ENCODE measurements at places on chromosomes 7 and 10. TPM values are rescaled to one million over a fixed set of nuclear protein-coding genes. Genes with fewer than 3 reads are reported as not detected.

Gene INA
- total RNA-seq, result 0.31 TPM

Gene CNTNAP2
- 45.3 TPM for total RNA-seq

Gene PTN
- total RNA-seq, result 43.1 TPM

Gene ATG9B
- total RNA-seq, result 2.8 TPM

Gene IRF5
- total RNA-seq, result 34.1 TPM

Gene MOGAT3
- not detected for total RNA-seq

Gene SSC4D
- total RNA-seq, result 2.1 TPM

Gene HOXA7
- total RNA-seq, result 1.1 TPM

DNA sequence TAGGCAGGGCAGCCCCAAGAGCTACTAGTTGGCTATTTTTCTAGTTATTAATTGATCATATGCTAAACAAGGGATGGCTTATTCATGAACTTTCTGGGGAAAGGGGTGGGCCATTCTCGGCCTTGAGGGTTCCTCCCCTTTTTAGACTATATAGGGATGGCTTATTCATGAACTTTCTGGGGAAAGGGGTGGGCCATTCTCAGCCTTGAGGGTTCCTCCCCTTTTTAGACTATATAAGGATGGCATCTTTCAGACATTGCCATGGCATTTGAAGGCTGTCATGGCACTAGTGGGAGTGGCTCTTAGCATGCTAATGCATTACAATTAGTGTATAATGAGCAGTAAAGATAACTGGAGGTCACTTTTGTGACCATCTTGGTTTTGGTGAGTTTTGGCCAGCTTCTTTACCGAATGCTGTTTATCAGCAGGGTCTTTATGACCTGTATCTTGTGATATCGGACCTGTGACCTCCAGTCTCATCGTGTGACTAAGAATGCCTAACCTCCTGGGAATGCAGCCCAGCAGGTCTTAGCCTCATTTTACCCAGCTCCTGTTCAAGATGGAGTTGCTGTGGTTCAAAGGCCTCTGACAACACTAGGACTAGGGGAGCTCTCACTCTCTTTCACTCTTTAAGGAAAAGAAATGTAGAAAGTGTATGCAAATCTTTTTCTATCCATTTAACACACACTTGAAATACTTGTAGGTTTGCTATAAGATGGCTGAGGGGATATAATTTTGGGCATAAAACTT lies 7.8 kb downstream of the FHIP2A start:
- H3K4me3 ChIP-seq, result no peak overlapping the region
- peaks cover 22% of the 10 kb centered on the region for H3K36me3 ChIP-seq
- no peak overlapping the region for H3K27ac ChIP-seq
- DNase-seq, result no peak

GRCh38 chr7:113976508-113976907 lies 57.7 kb upstream of the PPP1R3A start:
- no peak overlapping the region for H3K4me3 ChIP-seq
- no peaks in the 10 kb centered on the region for H3K27me3 ChIP-seq
- no peak overlapping the region for H3K27ac ChIP-seq
- H3K4me1 ChIP-seq, result no peaks in the 10 kb centered on the region
- no peak for DNase-seq

DNA sequence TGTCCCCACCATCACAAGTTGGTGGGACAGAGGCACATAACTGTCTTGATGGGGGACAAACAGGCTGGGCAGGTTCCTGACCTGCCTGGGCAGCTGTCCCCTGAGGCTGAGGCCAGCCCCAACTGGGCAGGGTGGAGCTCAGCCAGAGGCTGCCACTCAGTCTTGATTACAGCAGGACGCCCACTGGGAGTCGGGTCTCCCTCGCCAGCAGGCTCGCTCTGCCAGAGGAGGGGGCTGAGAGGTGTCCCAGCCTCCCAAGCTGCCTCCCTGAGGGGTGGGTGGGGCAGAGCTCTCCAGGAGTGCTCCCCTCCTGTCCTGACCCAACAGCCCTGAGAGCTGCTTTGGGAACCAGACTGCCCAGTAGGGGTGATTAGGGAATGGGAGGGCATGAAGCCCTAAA lies 1.8 kb upstream of the CAMK2G start:
- H3K27me3 ChIP-seq, result no peaks in the 10 kb centered on the region
- H3K4me1 ChIP-seq, result peaks cover 7% of the 10 kb centered on the region
- H3K36me3 ChIP-seq, result no peaks in the 10 kb centered on the region
- no peak overlapping the region for H3K4me3 ChIP-seq

GRCh38 chr7:45588466-45588865 lies 14.3 kb downstream of the ADCY1 start:
- no peaks in the 10 kb centered on the region for H3K27me3 ChIP-seq
- H3K36me3 ChIP-seq, result no peaks in the 10 kb centered on the region

DNA sequence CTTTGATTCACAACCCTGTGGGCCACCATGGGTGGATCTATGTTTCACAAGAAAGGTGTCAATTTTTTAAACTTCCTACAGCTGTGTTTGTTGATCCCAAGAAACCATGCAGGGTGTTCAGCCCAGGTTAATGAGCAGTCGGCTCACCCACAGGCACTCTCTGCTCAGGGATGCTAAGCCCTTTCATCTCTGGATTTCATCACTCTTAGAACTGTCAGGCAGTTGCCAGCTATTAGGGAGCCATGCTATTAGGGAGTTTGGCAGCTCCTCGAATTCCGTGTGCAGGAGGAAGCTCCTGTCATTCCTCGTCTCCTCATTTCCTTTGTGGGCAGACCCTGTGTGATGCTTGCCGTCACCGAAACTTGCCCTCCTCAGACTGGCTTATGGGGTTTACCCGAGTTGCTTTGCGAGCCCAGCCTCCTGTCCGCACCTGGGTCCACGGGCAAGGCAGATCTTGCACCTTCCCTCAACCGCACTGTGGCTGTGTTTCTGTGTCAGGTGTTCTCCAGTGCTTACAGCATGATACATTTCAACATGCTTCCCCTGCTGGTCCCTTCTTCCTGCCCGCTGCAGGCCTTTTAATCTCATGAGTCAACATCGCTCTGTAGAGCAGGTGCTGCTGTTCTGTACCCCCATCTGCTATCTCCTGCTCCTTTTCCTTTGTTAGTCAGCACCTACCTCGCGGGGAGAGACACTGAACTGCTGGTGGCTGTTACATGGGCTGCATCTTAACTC lies 509.8 kb downstream of the SUGCT start:
- H3K36me3 ChIP-seq, result no peaks in the 10 kb centered on the region
- H3K27ac ChIP-seq, result no peak overlapping the region
- H3K4me3 ChIP-seq, result no peak overlapping the region
- H3K27me3 ChIP-seq, result no peaks in the 10 kb centered on the region
- H3K4me1 ChIP-seq, result no peaks in the 10 kb centered on the region
- no peak for DNase-seq

GRCh38 chr10:101767600-101767945 lies 8.3 kb downstream of the FGF8 start:
- H3K27ac ChIP-seq, result no peak overlapping the region
- H3K4me1 ChIP-seq, result no peaks in the 10 kb centered on the region
- peak; percentile 67 for DNase-seq
- no peaks in the 10 kb centered on the region for H3K36me3 ChIP-seq

- peak overlapping the region; percentile 83 for H3K27ac ChIP-seq
- no peaks in the 10 kb centered on the region for H3K4me1 ChIP-seq
- peaks cover 17% of the 10 kb centered on the region for H3K27me3 ChIP-seq
Observed at GRCh38 chr10:70458329-70459060, 17.0 kb upstream of the NODAL start.

- no peak overlapping the region for H3K27ac ChIP-seq
- H3K27me3 ChIP-seq, result no peaks in the 10 kb centered on the region
- no peak for DNase-seq
- no peaks in the 10 kb centered on the region for H3K36me3 ChIP-seq
- H3K4me1 ChIP-seq, result no peaks in the 10 kb centered on the region
Observed at GRCh38 chr7:120398284-120399000, 125.5 kb downstream of the KCND2 start.

GRCh38 chr10:73865459-73866442 lies 8.6 kb downstream of the CAMK2G start:
- no peak overlapping the region for H3K27ac ChIP-seq
- no peak overlapping the region for H3K4me3 ChIP-seq
- peaks cover 29% of the 10 kb centered on the region for H3K4me1 ChIP-seq
- no peaks in the 10 kb centered on the region for H3K27me3 ChIP-seq

DNA sequence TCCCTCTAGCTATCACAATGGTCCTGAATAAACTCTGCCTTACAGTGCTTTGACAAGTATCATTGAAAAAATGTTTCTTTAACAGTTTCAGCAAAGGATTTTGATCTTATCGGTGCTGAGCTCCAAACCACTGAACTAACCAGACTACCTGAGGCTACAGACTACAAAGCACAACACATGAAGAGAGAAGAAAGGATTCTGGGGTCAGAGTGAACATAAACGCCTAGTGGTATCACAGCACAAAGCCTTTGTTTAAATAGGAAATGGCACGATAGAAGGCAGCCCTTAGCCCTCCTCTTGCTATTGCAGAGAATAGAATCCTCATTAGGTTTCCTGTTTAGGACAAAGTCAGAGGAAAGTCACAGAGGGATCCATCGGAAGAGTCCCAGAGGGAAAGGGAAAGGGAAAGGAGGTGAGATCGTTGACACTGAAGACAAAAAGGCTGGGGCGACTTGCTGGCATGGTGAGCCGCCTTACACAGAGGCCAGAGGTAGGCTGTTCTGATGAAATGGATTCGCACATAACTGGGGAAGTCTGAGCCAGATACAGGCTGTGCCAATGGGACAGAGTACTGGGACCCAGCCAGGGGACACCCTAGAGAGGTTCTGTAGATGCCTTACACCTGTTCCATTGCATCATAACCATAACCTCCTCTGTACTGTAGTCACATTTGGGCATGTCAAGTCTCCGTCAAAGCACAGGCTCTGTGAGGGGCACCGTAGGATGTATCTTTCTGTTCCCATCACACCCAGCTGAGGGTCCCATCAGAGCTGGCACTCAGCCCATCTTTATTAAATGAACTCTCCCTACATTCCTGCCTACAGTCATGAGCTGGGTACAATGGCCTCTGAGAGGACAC lies 71.5 kb downstream of the XPNPEP1 start:
- H3K4me1 ChIP-seq, result no peaks in the 10 kb centered on the region
- no peak overlapping the region for H3K4me3 ChIP-seq
- no peak overlapping the region for H3K27ac ChIP-seq
- no peaks in the 10 kb centered on the region for H3K27me3 ChIP-seq

DNA sequence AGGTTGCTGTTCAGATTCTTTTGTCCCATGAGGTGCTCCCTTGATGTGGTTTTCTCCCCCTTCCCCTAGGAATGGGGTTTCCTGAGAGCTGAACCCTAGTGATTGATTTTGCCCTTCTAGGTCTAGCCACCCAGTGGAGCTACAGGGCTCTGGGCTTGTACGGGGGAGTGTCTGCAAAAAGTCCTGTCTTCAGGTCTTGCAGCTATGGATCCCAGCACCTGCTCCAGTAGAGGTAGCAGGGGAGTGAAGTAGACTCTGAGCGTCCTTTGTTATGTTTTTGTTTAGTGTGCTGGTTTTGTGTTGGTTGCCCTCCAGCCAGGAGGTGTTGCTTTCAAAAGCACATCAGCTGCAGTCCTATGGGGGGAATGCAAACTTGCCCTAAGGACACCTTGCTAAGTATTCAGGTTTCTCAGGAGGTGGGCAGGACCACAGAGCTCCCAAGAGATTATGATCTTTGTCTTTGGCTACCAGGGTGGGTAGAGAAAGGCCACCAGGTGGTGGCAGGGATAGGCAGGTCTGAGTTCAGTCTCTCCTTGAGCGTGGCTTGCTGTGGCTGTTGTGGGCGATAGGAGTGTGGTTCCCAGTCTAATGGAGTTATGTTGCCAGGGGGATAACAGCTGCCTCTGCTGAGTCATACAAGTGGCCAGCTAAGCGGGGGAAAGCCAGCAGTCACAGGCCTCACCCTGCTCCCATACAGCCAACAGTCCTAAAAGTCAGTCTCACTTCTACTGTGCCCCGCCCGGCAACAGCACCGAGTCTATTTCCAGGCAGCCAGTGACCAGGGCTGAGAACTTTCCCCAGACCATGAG lies 92.4 kb upstream of the JCAD start:
- H3K27me3 ChIP-seq, result no peaks in the 10 kb centered on the region
- no peak overlapping the region for H3K4me3 ChIP-seq
- H3K4me1 ChIP-seq, result no peaks in the 10 kb centered on the region
- H3K36me3 ChIP-seq, result no peaks in the 10 kb centered on the region
- DNase-seq, result no peak
- H3K27ac ChIP-seq, result no peak overlapping the region

- no peaks in the 10 kb centered on the region for H3K36me3 ChIP-seq
- no peak overlapping the region for H3K4me3 ChIP-seq
- no peak overlapping the region for H3K27ac ChIP-seq
- no peak for DNase-seq
Observed at GRCh38 chr7:132158166-132158565, 418.1 kb downstream of the PLXNA4 start.

- no peak overlapping the region for H3K4me3 ChIP-seq
- H3K27me3 ChIP-seq, result no peaks in the 10 kb centered on the region
- H3K4me1 ChIP-seq, result peaks cover 5% of the 10 kb centered on the region
- DNase-seq, result no peak
- no peak overlapping the region for H3K27ac ChIP-seq
Observed at GRCh38 chr7:113120647-113121046, 2.3 kb upstream of the SMIM30 start.

DNA sequence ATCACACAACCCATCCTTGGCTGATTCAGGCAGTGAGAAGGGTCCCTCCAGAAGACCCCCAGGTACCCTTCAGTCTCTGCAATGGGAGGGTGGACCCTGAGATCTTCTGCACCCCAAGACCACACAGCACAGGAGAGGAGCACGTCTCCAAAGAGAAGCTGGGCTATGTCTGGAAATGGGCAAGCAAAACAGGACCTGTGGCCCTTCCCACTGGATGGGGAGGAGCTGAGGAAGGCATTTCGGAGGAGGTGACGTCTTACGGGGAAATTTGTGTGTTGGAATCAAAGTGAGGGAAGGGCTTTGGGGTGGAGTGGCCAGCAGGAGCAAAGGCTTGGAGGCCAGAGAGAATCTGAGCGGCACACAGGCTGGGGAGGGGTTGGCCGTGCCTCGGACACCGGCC lies 16.5 kb downstream of the GRIFIN start:
- no peaks in the 10 kb centered on the region for H3K27me3 ChIP-seq
- no peak overlapping the region for H3K27ac ChIP-seq
- no peaks in the 10 kb centered on the region for H3K36me3 ChIP-seq

DNA sequence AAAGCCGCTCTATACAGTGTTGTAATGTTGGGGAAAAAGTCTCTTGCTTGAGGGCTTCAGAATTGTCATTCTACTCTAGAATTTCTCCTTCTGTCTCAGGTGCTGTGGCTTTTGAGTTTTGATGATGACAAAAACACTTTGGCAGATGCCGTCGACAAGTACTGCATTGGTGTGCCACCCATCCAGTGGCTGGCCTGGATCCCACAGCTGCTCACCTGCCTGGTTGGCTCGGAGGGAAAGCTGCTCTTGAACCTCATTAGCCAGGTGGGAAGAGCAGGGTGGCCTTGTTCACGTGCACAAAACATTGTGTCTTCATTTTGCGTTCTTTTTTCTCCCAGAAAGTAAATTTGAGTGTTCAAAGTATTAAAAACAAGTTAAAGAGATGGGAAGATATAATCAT lies 112.0 kb downstream of the TRRAP start:
- no peaks in the 10 kb centered on the region for H3K4me1 ChIP-seq
- H3K27ac ChIP-seq, result no peak overlapping the region
- H3K36me3 ChIP-seq, result peaks cover 23% of the 10 kb centered on the region
- no peaks in the 10 kb centered on the region for H3K27me3 ChIP-seq

Measured in lung (tissue), 17 donors.